GM03348 (cell line): ENCODE measurements at places on chromosomes 7 and 10.

- DNase-seq = no peak
These were observed 280.1 kb downstream of the TCF7L2 start for GRCh38 chr10:113230011-113230610.

DNA sequence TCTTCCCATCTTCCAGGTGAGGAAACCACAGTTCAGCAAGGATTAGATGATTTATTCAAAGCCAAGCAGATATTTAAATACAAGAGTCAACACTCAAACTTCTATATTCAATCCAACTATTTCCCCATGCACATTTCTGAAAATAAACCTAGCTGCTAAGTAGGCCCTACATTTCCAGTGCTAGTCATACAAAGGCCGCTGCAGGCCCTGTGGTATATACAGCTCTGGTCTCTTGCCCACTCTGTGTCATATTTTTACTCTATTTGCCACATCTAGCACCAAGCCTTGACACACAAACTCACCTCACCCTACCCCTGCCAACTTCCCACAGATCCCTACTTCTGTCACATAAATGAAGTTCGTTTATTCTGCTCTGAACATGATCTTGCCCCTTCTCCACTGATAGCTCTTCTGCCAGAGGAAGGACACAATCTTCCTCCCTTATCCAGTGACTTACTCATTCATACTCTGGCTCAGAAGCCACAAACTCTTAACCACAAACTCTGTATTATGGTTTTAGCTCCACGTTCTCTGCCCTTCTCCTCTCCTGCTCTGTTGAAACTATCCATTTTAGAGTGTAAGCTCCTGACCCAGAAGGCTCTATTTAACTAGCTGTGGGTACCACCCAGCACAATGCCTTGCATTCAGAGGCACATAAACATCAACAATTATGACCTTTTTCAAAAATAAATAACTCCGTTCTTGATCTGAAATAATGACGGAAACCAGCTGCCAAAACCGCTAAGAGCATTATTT is 180.7 kb downstream of the CPEB3 start:
- DNase-seq = peak; percentile 47

GRCh38 chr7:151307536-151307935 is 34.1 kb upstream of the NUB1 start:
- no peak for DNase-seq

DNA sequence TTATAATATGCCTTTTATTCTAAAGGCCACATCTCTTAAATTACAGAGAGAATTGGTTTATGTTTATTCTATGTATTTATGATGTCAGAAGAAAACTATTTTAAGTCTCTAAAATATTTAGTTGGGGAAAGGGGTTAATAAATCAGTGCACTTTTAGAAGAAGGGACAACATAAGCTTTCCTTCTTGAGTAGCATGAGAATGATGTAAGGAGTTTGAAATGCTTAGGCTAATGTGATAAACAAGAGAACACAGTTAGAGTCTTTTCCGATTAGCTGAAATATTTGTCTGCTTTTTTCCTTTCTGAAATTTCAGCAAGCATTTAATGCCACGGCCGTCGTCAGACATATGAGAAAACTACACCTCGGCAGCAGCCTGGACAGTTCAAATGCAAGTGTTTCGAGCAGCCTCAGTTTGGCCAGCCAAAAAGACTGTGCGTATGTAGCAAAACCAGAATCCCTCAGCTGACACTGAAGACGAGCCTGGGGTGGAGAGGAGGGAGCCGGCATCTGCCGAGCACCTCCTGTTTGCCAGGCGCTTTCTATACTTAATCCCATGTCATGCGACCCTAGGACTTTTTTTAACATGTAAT is 176.2 kb downstream of the CCDC3 start:
- no peak for DNase-seq

DNA sequence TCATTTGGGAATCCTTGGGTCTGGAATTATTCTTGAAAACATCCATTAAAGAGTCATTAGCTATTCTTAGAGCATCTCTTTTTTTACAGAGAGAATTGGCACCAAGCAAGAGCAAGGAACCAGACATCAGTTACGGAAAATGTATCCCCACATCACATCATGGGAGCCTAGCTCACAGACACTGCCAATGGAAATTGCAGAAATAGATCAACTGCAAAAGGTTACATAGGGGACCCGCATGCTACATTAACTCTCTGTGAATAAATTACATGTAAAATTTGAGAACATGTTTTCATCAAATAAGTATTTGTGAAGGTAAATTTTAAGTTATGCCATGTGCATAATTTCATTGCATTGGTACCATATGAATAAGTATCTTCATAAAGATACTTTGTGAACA is 224.8 kb downstream of the ZNF248 start:
- no peak for DNase-seq

DNA sequence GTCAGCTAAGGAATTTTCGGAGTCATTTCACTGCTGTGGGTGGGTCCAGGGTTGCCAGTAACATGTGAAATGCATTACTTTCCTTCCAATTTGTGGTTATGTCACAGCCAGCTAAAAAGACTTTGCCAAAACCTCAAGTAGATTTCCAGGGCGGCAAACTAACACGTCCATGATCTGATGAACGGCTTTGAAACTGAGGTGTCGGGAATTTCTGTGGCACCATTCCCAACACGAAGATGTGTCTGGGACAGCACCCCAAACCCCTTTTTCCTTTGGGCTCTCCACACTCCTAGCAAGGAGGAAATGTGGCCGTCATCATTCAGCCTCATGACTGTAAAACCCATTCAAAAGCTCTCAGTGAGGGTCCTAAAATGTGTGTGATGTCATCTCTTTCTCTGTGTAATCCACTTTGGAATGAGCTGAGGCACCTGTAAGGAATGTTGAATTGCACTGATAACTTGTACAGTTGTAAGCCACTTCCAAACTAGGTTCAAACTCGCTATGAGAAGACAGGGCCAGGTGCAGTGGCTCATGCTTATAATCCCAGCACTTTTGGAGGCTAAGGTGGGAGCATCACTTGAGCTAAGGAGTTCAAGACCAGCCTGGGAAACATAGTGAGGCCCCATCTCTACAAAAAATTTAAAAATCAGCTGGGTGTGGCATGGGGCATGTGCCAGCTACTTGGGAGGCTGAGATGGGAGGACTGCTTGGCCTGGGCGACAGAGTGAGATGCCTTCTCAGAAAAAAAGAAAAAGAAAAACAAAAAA is 146.1 kb upstream of the FRMD4A start:
- DNase-seq = peak; percentile 74

DNA sequence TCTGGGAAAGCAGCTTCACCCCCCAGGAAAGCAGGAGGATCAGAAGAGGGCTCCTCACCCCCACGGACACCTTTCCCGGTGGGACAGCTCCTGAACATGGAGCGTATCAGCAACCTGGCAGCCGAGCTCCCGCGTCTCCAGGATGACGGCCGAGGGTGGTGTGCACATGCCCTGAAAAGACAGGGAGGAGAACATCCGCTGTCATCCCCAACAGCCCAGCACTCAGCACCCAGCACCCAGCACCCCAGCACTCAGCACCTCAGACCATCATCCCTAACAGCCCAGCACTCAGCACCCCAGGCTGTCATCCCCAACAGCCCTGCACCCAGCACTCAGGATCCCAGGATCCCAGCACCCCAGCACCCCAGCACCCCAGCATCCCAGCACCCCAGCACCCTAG is 3.9 kb upstream of the CFAP46 start:
- DNase-seq = no peak

DNA sequence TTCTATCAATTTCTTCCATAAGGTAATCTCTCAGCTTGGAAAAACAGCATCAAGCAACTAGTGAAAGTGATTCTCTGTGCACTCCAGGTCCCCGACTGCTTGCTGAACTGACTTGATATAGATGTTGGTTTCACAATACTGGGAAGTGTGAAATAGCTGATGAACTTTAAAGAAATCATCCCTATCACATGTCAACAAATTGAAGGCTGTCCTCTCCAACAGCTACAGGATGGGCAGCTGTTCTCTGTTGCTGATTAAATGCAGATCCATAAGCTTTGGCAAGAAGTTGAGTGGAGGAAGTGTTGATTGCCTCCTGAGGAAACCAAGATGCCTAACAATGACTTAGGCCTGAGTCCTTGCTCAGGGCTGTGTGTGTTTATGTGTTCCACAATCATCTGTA is 130.4 kb upstream of the GDF10 start:
- no peak for DNase-seq

- DNase-seq = peak; percentile 70
These were observed at the start of gene RET for GRCh38 chr10:43076876-43077420. Gene RET (plus strand): TSS chr10:43077069. CDS start chr10:43077259, 190 bp downstream.

- no peak for DNase-seq
These were observed 67.3 kb downstream of the NRBF2 start for GRCh38 chr10:63200431-63200830.

DNA sequence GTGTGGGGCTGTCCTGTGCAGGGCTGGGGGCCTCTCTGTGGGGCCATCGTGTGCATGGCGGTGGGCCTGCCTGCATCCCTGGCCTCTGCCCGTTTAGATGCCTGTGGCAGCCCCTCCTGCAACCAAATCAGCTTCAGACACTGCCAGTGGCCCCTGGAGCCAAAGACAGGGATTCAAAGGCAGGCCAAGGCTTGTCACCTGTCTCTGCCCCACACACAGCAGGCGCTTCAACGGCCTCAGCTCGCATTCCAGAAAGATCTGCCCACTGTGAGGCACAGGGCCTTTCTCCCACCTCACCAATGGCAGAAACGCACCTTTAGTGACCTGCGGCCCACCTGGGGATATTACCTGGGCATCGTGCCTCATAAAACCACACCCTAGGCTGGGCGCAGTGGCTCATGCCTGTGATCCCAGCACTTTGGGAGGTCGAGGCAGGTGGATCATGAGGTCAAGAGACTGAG is 46.0 kb downstream of the INSIG1 start:
- no peak for DNase-seq

DNA sequence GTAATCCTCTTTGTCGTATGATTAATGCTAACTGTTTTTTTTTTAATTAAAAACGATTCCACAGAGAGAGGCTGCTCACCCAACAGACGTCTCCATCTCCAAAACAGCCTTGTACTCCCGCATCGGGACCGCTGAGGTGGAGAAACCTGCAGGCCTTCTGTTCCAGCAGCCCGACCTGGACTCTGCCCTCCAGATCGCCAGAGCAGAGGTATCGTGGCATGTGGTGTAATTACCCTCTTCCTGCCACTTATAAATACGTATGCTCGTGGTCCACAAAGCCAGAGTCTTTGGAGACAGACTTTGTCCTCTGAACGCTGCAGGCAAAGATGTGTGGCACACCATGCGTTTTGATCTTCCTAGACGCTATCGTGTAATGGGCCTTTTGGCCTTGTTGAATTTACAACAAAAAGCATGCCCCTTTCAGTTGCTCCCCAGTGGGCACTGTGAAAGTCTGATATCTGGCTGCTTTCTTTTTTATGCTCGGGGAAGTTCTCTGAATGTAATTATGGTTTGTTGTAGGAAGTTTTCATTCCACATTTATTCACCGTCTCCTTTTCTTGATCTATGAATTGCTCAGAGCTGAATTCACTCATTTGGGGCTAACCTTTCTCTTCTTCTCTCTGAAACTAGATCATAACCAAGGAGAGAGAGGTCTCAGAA is 33.6 kb upstream of the BTBD16 start:
- DNase-seq = no peak

GRCh38 chr10:30752481-30752881 is 122.9 kb upstream of the LYZL2 start:
- DNase-seq = no peak

DNA sequence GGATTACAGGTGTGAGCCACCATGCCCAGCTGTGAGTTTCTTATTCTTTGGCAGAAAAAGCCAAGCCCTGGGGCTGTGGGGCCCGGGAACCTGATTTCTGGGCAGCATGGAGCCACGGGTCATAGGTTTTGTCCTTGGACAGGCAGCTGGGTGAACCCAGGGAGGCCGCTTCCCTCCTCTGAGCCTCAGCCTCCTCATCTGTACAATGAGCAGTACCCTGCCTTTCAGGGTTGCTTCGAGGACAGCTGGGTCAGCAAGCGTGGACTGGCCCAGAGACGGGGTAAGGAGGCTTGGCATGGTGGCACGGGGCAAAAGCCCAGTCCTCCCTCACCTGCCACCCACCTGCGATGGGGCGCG is 84.1 kb upstream of the GNA12 start:
- no peak for DNase-seq

GRCh38 chr7:105364684-105365083 is 24.0 kb downstream of the SRPK2 start:
- DNase-seq = no peak

DNA sequence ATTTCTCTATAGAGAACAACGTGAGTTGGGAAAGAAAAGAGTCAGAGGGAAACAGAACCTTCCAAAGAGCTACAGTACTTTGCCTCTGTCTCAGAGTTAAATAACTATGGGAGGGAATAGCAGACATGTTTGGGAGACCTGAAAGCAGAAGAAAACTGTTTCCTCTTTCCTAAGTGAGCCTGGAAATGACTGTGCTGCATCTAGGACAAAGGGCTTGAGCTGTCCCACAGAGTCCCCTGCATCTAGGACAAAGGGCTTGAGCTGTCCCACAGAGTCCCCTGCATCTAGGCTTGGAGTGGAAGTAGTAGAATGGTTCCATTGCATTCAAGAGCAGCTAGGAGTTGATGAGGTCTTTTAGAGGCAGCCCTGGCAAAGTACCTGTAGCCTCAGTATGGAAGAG is 149.7 kb downstream of the DKK1 start:
- no peak for DNase-seq

GRCh38 chr7:148037044-148037443 is 553.5 kb upstream of the C7orf33 start:
- DNase-seq = no peak

GRCh38 chr10:6986927-6987326 is 406.9 kb upstream of the PRKCQ start:
- DNase-seq = no peak

DNA sequence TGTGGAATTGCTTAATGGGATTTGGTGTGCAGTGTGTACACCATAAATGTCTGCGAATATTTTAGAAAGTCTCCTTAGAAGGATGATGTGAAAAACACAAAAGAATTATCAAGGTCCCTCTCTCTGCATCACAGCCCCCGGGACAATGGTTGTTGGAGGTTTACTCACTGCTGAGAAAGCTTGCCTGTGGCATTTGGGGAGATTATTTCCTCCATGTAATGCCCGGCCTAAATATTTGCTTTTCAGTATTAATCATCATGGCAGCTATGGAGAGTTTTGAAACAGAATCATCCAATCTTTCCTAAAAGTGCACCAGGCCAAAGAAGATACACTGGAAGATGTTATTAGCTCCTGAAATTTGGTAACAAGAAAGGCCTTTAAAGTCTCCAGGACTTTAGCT is 113.8 kb upstream of the ADCY1 start:
- no peak for DNase-seq

GRCh38 chr7:29401769-29402168 is 161.9 kb upstream of the PRR15 start:
- no peak for DNase-seq

- peak; percentile 95 for DNase-seq
These were observed 9.2 kb upstream of the PWWP2B start for GRCh38 chr10:132387764-132388210.

DNA sequence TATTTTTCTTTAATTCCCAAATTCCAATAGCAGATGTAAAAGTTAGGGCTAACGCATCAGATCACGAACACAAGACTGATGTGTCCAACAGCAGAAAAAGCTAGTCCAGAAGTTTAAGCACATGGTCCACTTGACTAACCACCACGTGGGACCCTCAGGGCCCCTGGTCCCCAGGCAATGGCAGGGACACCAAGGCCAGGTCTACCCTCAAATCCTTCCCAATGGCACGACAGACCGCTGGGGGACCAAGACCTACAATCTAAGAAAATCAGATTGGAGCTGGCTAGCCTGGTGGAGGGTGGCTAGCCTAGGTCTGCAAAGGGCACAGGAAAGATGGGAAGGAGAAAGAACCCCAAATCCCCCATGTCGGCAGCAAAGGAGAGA is 1.5 kb downstream of the GIGYF1 start:
- no peak for DNase-seq
